Activated CD4-positive, alpha-beta T cell treated with anti-CD3 and anti-CD28 coated beads, Interleukin-2, amount 10 ng/mL, durations not matched to agents 24 days and 14 days (primary cell): ENCODE measurements at places on chromosomes 1 and 21. TPM values are rescaled to one million over a fixed set of nuclear protein-coding genes. Genes with fewer than 3 reads are reported as not detected.

The CFHR3 gene
- not detected in 2 replicates for total RNA-seq

- no peak overlapping the region for H3K27ac ChIP-seq
- peaks cover 12% of the 10 kb centered on the region for H3K36me3 ChIP-seq
- no peak overlapping the region for H3K4me3 ChIP-seq
- no peaks in the 10 kb centered on the region for H3K27me3 ChIP-seq
- DNase-seq = no peak
These were observed 75.2 kb upstream of the TEKT2 start for GRCh38 chr1:36008546-36009197.

The CCDC24 gene
- total RNA-seq = 3.0 and 4.3 TPM in 2 replicates

DNA sequence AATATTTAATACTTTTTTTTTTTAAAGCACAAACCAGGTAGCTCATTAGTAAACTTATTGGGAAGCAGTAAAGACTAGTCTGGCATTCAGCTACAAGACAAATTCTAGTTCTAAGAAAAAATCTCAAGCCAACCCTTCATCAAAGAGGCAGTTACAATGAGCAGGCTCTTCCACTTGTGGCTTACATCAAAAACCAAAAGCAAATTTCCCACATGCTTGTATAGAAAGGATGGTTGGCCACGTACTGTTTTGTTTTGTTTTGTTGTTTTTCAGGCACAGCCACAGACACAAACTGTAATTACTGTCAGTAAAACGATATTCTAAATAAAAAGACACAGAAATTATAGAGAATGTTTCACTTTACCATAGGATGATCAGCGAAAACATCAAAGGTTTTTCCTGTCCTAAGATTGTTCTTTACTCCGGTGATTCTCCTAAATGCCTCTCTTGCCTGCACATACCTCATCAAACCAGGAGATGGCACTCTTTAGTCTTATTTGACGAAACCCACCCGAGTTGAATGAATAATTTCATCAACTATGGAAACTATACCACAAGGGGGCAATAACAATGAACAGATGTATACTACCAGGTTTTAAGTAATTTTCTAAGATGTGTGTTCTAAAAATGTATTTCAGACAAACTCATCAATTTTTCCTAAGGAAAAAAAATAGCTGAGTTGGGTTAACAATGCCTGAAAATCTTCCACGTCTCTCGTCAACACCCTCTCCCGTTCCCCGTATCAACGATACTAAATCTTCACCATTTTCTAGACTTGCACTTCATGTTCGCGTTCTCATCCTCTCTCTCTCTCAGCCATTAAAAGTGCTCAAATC is 26.9 kb downstream of the RPL5 start:
- H3K27me3 ChIP-seq = no peaks in the 10 kb centered on the region
- H3K36me3 ChIP-seq = peaks cover 12% of the 10 kb centered on the region
- H3K27ac ChIP-seq = peak overlapping the region; percentile 42
- DNase-seq = peak; percentile 91

GRCh38 chr1:235239851-235240250 is 78.8 kb upstream of the RBM34 start:
- H3K27me3 ChIP-seq = no peaks in the 10 kb centered on the region
- no peak overlapping the region for H3K27ac ChIP-seq
- no peak for DNase-seq
- peaks cover 39% of the 10 kb centered on the region for H3K36me3 ChIP-seq
- H3K4me1 ChIP-seq = peaks cover 31% of the 10 kb centered on the region

DNA sequence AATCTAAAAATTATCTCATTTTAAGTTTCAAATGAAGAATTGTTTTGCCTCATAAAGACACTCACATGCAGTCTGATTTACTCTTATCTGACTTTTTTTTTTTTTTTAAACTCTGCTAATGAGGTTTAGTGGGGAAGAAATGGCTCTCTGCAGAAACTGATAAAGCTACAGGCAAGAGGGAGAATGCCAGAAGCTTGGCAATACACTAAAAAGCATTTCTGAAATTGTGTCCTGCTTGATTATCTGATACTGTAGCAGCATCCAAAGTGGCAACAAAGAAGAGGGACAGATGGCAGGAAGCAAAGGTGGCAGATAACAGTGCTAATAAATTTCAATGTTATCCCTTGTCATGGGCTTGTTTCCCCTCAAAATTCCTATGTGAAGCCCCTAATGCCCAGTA is 1744.9 kb downstream of the NCAM2 start:
- no peak overlapping the region for H3K4me3 ChIP-seq
- no peaks in the 10 kb centered on the region for H3K36me3 ChIP-seq
- no peaks in the 10 kb centered on the region for H3K27me3 ChIP-seq
- H3K27ac ChIP-seq = no peak overlapping the region
- H3K4me1 ChIP-seq = no peaks in the 10 kb centered on the region

DNA sequence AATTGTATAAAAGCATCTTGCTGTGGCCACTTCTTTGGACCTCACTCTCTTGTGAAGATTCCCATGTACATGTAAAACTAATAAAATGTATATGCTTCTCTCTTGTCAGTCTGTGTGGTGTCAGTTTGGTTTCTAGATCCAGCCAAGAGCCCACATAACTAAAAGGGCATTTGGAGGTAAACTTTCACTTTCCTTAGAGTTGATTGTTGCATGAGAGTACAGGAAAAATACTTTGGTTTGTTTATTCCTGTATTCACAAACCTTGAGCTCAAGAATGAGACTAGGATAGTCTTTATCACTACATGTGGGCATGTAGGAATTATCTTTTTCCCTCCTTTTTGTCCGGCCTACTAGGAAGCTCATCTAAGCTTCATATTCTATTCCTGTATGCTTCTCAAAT is 50.9 kb downstream of the KCTD3 start:
- no peak for DNase-seq
- H3K27me3 ChIP-seq = no peaks in the 10 kb centered on the region
- peaks cover 6% of the 10 kb centered on the region for H3K36me3 ChIP-seq
- no peak overlapping the region for H3K27ac ChIP-seq

GRCh38 chr1:64969305-64970046 is 3.1 kb upstream of the JAK1 start:
- H3K4me3 ChIP-seq = no peak overlapping the region
- H3K27me3 ChIP-seq = peaks cover 2% of the 10 kb centered on the region
- DNase-seq = no peak

DNA sequence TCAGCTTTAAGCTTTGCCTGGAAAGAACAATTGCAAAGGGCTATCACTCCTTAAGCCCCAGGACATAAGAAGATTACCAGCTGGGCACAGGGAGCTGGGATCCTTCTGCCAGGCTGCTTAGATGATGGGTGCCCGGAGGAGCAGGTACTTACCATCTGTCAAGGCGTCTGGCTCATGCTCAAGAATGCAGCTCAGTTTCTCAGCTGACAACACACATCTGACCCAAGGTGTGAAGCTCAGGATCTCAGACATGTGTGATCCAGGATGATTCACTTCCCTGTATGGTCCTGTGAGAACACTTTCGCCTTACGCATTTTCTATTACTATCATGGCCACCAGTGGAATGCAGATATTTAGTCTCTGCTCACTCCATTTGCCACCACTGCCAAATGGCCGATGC is 14.7 kb upstream of the DISC1 start:
- H3K27me3 ChIP-seq = peaks cover 12% of the 10 kb centered on the region
- peak overlapping the region; percentile 79 for H3K4me3 ChIP-seq
- H3K36me3 ChIP-seq = peaks cover 17% of the 10 kb centered on the region
- H3K4me1 ChIP-seq = peaks cover 45% of the 10 kb centered on the region
- DNase-seq = no peak
- H3K27ac ChIP-seq = no peak overlapping the region

The CFHR5 gene
- total RNA-seq = not detected in 2 replicates

GRCh38 chr1:50724626-50725286 is 235.3 kb downstream of the FAF1 start:
- H3K4me1 ChIP-seq = peaks cover 15% of the 10 kb centered on the region
- H3K27ac ChIP-seq = peak overlapping the region; percentile 21
- H3K27me3 ChIP-seq = no peaks in the 10 kb centered on the region
- H3K36me3 ChIP-seq = no peaks in the 10 kb centered on the region

DNA sequence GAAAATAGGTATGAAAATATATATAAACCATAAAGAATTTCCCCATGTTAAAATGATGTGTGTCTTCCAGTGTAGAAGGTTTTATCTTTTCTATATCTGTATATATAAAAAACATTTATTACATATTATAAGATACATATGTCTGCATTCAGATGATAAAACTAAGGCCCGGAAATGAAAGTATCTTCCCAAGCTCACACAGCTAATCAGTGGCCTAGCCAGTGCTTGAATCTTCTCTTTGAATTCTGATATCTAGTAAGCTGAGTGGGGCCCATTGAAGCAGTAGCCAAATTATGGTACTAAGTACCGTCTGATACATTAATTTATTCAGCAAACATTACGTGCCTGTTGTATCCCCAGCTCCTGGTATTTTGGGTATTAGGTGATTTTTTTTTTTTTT is 28.6 kb downstream of the UCK2 start:
- H3K27ac ChIP-seq = no peak overlapping the region
- H3K4me1 ChIP-seq = peaks cover 57% of the 10 kb centered on the region
- H3K27me3 ChIP-seq = no peaks in the 10 kb centered on the region
- H3K36me3 ChIP-seq = peaks cover 3% of the 10 kb centered on the region

The FBXO2 gene
- 0.76 and 1.0 TPM in 2 replicates for total RNA-seq

GRCh38 chr1:11383553-11384169 is 95.3 kb upstream of the DISP3 start:
- H3K4me3 ChIP-seq = peak overlapping the region; percentile 62
- peaks cover 16% of the 10 kb centered on the region for H3K4me1 ChIP-seq
- DNase-seq = peak; percentile 64
- peaks cover 33% of the 10 kb centered on the region for H3K27me3 ChIP-seq
- H3K27ac ChIP-seq = peak overlapping the region; percentile 79

- H3K4me1 ChIP-seq = peaks cover 18% of the 10 kb centered on the region
- no peak overlapping the region for H3K4me3 ChIP-seq
- no peaks in the 10 kb centered on the region for H3K36me3 ChIP-seq
- no peaks in the 10 kb centered on the region for H3K27me3 ChIP-seq
- DNase-seq = peak; percentile 69
- no peak overlapping the region for H3K27ac ChIP-seq
These were observed 34.8 kb downstream of the RIMS3 start for GRCh38 chr1:40630488-40631223.

DNA sequence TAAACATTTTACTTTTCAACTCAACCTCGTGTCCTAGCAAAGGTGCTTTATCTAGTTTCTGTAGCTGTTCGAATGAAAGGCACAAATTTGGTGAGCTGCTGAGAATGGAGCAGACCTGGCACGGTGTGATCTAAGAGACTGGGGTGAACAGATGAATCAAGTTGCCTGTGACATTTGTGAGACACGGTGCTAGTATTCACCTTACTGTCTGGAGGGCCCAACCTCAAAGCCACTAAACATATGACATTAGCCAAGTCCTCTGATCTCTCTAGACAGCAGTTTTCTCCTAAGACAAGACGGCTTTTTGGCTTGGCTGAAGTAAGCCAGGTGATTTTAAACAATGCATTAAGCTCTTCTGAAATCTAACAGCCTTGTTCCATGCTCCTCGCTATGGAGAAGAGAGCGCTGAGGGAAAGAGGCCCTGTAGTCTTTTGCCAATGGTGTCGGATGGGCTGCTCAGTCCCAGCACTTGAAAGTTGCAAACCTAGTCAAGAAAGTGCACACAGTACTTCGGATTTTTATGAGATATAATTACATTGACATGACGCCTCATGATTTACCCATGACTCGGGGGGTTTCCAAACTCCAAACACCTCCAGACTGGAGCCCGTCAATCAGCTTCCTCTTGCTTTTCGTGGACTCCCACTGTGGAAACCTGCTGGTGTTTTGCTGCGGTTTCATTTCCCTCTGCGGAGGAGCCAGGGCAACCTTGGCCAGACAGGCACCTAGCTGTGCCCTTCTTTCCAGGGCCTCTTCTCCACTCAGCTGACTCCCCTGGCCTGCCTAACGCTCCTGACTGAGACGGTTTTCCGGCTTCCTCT is 794 bp upstream of the TOR3A start:
- peaks cover 25% of the 10 kb centered on the region for H3K4me1 ChIP-seq
- peak overlapping the region; percentile 95 for H3K4me3 ChIP-seq
- no peaks in the 10 kb centered on the region for H3K27me3 ChIP-seq
- H3K27ac ChIP-seq = peak overlapping the region; percentile 96
- DNase-seq = peak; percentile 83
- H3K36me3 ChIP-seq = peaks cover 10% of the 10 kb centered on the region

DNA sequence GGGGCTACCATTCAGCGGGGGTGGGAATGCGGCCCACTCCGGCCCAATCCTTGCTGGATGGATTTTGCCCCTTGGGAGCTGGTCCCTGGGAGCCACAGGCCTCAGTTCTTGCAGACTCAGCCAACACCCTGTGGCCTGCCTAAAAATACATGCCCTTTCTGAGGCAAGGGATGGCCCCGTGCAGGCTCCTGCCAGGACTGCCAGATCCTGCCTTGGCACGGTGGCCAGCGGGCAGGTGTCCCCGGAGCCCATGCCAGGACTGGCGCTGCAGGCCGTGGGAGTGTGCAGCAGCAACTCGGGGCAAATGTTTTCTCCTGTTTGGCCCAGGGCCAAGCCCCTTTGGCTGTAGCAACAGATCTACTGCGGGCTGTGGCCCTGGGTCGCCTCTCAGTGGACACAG is 1.6 kb upstream of the PANK4 start:
- peaks cover 23% of the 10 kb centered on the region for H3K27me3 ChIP-seq
- no peak for DNase-seq
- H3K4me1 ChIP-seq = peaks cover 33% of the 10 kb centered on the region
- H3K36me3 ChIP-seq = peaks cover 9% of the 10 kb centered on the region

GRCh38 chr1:63274371-63274770 is 48.0 kb upstream of the FOXD3 start:
- no peak overlapping the region for H3K27ac ChIP-seq
- H3K36me3 ChIP-seq = no peaks in the 10 kb centered on the region
- no peak for DNase-seq
- H3K4me1 ChIP-seq = no peaks in the 10 kb centered on the region
- no peak overlapping the region for H3K4me3 ChIP-seq

DNA sequence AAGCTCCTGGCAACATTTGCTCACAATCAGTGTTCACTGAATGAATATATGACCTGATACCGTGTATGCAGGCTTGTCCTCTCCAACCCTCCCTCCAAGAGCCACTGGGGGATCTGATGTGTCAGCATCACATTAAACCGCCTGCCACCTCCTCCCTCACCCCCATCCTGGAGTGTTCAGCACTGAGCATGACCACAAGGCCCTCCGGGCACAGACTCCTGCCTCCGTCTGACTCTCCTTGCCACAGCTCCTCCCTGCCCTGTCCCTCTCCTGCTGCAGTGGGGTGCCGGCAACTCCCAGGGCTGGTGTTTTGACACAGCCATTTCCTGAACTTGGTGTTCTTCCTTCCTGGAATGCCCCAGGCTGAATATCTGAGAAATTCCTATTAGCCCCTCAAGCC is 136.7 kb downstream of the FCRL5 start:
- H3K36me3 ChIP-seq = no peaks in the 10 kb centered on the region
- H3K27me3 ChIP-seq = no peaks in the 10 kb centered on the region
- no peaks in the 10 kb centered on the region for H3K4me1 ChIP-seq
- H3K27ac ChIP-seq = no peak overlapping the region

The FAM78B gene
- total RNA-seq = 1.6 and 1.9 TPM in 2 replicates

DNA sequence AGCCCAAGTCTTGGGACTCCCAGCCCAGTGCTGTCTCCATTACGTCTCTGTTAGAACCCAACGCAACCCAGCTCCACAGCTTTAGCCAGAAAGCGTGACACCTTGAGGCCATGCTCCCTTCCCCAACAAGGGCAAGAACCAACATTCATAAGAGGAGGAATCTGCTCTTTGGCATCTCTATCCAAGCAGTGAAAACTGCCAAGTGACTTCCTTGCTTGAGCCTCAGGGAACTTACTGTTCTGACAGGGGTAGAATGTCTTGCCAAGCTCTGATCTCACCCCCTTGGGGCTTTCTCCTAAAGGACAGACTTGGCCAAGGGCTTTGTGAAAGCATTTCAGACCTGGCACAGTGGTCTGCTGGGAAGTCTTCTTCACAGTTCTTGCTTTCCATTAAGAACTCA is 56.6 kb downstream of the SYT6 start:
- no peaks in the 10 kb centered on the region for H3K36me3 ChIP-seq
- H3K27ac ChIP-seq = no peak overlapping the region
- no peak overlapping the region for H3K4me3 ChIP-seq
- DNase-seq = no peak
- peaks cover 5% of the 10 kb centered on the region for H3K27me3 ChIP-seq
